ENCODE measurements at places on chromosomes 4 and X.

- no peak for DNase-seq
Observed at GRCh38 chrX:149365061-149365460, 140.0 kb downstream of the IDS start.

DNA sequence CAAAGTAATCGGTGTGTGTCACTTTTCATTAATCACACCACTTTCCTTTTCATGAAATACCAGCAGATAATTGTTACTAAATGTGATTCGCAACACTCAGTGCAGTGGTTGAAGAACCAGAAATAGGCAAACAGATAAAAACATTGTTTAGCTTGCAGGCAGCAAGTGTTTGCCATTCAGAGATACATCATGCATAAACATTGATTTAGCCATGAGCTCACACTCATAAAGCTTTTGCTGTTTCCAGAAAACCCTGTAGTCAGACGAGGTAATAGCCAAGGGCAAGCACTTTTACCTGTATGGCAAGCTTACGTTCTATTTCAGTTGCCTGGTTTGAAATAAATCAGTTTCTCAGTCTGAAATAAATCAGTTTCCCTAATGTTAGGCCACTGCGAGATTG is 542.0 kb upstream of the TENM3 start:
- no peak for DNase-seq

DNA sequence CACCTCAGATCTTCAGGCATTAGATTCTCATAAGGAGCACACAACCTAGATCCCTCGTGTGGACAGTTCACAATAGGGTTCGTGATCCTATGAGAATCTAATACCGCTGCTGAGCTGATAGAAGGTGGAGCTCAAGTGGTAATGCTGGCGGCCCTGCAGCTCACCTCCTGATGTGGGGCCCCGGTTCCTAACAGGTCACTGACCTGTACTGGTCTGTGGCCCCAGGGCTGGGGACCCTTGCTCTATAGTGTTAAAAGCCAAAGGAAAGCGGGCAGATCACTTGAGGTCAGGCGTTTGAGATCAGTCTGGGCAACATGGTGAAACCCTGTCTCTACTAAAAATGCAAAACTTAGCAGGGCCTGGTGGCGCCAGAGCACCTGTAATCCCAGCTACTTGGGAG is 1047.0 kb upstream of the FTHL17 start:
- no peak for DNase-seq

- DNase-seq: no peak
Observed at GRCh38 chr4:180634306-180634705, 1608.9 kb upstream of the TENM3 start.

DNA sequence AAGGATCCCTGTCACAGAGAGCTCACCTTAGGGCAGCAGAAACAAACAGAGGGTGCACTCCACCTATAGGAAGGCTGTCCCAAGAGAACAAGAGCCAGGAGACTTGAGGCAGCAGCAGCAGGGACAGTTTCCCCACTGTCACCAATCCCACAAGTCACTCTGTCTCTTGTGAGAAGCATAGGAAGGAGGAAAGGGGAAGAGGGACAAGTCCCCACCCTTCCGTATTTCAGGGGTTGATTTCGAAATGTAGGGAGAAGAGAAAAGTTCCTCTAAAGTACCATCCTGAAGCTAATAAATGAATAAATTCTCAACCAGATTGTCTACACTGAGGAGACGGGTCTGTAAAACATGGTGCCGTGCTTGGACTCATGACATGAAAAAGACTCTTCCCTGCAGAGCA is 9.5 kb upstream of the TLR8 start:
- no peak for DNase-seq

- no peak for DNase-seq
Observed at GRCh38 chr4:185554365-185555126, 19.2 kb upstream of the PDLIM3 start.

GRCh38 chr4:101345596-101346350 is 1.6 kb downstream of the PPP3CA start:
- peak; percentile 67 for DNase-seq

DNA sequence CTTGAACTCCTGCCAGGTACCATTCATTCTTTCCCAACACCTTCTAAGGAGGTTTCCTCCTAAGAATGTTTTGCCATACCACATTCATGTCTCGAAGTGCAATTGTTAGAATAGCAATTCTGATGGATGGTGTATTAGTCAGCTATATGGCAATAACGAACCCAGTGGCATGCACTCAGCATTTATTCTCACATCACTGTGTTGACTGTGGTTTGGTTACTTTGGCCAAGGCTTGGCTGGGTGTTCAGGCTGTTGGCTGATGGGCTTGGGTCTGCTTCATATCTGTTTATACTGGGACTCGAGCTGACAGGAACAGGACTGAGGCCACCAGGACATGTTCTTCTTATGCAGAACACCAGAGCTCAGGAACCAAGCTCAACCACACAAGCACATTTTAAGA is 31.7 kb downstream of the PSAPL1 start:
- DNase-seq: no peak

DNA sequence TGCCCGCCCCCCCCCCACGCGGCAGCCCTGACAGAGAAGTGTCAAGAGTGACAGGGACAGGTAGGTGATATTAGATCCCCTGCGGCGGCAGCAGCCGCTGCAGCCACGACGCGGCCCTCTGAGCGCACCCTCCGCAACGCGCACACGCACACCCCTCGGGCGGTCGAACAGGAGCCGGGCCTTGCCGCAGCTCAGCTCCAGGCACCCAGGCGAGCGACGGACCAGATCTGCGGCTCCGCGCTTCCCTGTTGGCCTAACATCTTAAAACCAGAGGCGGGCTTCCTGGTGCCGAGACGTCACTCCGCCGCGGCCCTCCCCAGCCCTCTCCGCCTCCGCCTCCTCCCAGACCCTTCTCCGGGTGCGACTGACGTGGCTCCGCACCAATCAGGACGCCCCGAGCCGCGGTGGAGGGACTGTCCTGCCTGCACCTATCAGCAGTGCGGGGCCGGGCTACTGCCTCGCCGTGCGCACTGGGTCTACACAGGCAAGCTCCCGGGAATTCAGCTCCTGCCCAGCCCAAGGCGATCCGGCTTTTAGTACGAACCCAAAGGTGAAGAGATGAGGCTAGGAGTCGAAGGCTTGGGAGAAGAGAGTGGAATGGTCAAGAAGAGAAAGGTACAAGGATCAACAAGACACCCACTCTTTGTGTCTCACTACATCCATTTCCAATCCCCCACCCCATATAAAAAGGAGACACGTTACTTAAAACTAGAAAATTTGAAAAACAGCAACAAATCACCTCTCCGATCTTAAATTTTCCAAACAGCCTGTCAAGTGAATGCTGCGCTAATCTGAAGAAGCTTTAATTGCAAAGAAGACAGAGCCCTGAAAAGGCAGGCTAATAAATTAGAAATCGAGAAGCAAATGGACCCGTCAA is at the start of gene PITX2:
PITX2 (minus strand) TSS at position 237 of the 877 bp plus-strand sequence. CDS start 617 bp downstream, outside the sequence.
- peak; percentile 86 for DNase-seq

- peak; percentile 12 for DNase-seq
Observed at GRCh38 chrX:41923978-41924683, 777 bp upstream of the CASK start.

- no peak for DNase-seq
Observed at GRCh38 chr4:98352396-98352795, 91.2 kb downstream of the RAP1GDS1 start.

- DNase-seq: no peak
Observed at GRCh38 chr4:2741626-2742025, 14.5 kb downstream of the TNIP2 start.

DNA sequence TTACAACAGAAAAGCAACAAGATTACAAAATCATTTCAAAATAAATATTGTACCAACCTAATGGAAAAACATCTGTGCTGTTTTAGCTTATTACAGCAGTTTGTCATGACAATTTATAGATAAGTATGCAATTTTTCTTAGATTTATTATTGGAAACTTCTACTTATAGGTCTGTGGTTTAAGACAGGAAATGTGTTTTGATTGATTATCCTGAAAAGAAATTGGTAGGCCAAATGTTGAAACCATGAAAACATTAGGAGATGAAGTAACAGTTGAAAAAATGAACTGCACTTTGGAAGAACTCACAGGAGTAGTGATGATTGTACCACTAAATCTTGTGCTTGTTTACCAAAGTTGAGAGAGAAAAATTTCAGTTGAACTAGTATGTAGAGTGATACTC is 162.2 kb upstream of the GIMD1 start:
- no peak for DNase-seq

- peak; percentile 17 for DNase-seq
Observed at GRCh38 chrX:6021316-6022091, 207.2 kb downstream of the NLGN4X start.

GRCh38 chr4:80592950-80593349 is 257.4 kb downstream of the CFAP299 start:
- peak; percentile 9 for DNase-seq

GRCh38 chr4:153570228-153570973 is 104.2 kb downstream of the TMEM131L start:
- DNase-seq: no peak

DNA sequence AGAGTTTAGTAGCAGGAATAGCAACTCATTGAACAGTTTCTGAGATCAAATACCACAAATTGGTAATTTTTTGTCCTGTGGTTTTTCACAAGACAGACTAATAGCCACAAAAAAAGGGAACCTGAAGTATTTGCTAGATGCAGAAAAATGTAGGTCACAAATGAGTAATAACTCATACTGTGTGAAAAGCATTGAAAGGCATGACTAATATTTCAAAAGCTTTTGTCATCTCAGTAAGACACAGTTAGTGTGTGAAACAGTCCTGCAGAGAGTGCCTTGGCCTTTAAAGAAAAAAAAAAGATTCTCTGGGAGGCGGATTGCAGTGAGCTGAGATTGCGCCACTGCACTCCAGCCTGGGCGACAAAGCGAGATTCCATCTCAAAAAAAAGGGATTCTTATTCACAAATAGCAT is 31.4 kb upstream of the SLC25A31 start:
- DNase-seq: peak; percentile 41

DNA sequence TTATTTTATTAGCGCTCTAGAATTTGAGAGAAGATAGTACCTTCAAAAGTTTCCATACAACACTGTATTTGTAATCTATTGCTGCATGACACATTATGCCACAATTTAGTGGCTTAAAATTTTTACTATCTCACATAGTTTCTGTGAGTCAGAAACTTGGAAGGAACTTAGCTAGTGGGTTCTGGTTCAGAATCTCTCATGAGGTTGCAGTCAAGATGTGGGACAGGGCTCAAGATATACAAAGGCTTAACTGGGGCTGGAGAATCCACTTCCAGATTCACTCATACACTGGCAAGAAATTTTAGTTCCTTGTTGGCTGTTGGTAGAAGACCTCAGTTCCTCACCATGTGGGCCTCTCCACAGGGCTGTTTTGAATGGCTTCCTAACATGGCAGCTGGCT is 11.5 kb upstream of the C4orf54 start:
- no peak for DNase-seq
